Stimulated activated CD8-positive, alpha-beta memory T cell treated with anti-CD3 and anti-CD28 coated beads, Interleukin-7, amount 100 ng/mL, for 4 hours (primary cell): ENCODE measurements at places on chromosomes 7 and 10.

GRCh38 chr7:70435634-70436033 is 696.3 kb upstream of the GALNT17 start:
- no peak for DNase-seq

DNA sequence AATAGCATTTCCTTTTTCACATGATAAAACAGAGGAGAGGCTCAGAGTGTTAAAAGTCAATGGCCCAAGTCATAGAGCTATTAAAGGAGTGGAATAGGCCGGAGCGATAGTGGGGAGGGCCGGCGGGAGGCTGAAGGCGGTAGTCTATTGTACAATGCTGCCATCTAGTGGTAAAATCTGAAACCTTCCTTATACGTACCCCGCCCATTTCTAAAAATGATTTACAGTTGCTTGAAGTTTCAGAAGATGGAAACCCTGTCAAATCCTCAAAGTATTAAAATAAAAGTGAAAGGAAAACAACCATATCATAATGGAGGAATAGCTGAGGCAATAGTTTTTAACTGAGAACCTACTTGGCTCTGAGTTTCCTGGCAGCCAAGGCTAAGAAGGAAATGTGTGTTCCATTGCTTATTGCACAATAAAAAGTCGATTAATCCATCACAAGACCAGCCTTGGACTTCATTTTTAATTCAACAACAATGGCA is 209.1 kb downstream of the CCSER2 start:
- peak; percentile 5 for DNase-seq

DNA sequence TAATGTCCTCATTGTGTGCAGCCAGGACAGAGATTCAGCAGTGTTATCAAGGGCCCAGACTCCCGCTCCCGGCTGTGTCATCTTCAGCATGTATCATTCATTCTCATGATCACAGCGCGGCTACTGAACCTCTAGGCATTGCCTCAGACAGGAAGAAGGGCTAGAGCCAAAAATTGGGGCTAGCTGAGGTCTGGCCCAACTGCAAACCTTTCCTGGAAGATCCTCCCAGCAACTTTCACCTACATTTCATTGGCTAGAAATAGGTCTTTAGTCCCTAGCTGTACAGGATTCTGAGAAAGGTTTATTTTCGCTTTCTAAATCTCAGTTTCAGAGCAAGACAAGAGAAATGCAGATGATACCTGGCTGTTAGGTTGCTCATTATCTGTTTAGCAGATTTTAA is 81.9 kb downstream of the CREM start:
- no peak for DNase-seq

DNA sequence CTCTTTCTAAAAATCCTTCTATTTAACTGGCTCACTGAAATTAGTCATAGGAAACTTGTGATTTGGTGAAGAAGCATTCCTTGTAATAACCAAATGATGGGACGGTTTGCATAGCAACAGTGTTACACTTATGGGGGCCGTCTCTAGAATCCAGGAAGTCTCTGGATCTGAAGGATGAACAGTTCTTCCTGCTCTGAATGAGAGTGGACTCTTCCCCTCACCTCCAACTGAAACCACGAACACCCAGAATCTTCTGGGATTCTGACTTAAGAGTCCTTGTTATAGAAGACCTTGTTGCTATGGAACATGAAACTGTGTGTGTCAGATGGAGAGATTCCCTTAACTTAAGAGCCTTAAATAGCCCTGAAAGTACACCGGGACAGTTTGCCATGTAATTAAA is 23.2 kb downstream of the NOLC1 start:
- DNase-seq = no peak

DNA sequence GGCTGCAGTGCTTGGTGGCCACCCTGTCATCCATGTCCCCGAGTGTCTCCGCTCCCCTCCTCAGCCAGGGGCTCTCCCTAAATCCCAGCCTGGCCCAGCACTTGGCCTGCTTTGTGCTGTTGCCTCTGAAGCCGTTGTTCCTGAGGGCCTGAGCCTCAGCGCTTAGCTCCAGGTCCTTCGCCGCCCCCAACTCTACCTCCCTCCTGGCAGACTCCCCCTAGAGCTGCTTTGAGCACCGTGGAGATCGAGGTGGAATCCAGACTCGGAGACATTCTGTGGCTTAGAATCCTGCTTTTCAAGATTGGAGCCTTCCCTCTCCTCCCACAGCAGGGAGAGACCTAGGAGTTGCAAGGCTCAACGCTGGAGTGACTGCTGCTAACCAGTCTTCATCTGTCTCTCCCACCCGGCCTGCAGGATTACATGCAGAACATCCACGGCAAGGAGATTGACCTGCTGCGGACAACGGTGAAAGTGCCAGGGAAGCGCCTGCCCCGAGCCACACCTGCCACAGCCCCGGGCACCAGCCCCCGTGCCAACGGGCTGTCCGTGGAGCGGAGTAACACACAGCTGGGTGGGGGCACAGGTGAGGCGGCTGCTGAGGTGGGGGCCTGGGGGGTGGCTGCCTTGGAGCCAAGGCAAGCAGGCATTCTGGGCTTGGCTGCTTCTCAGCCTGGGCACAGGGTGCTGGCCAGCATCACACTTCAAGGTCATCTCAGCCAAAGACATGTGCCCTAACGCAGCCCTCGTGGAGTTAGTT is 33.3 kb downstream of the GBX1 start:
- no peak for DNase-seq

GRCh38 chr10:92997620-92998019 is 63.0 kb upstream of the CYP26C1 start:
- no peak for DNase-seq
